ENCODE measurements at places on chromosomes 2 and 18. TPM values are rescaled to one million over a fixed set of nuclear protein-coding genes. Genes with fewer than 3 reads are reported as not detected.
A peak's percentile ranks its signal among the peaks of the same experiment; 100 is the strongest.

GRCh38 chr2:160974803-160975202 is 185.4 kb upstream of the TANK start:
- H3K36me3 ChIP-seq: no peaks in the 10 kb centered on the region
- H3K4me3 ChIP-seq: no peak overlapping the region
- DNase-seq: no peak

Gene GREB1
- total RNA-seq: 19.8 TPM

GRCh38 chr2:171210864-171211431 is 50.3 kb upstream of the TLK1 start:
- no peaks in the 10 kb centered on the region for H3K27me3 ChIP-seq
- H3K27ac ChIP-seq: no peak overlapping the region
- no peak for DNase-seq

- no peak overlapping the region for H3K4me3 ChIP-seq
- no peaks in the 10 kb centered on the region for H3K27me3 ChIP-seq
- H3K4me1 ChIP-seq: no peaks in the 10 kb centered on the region
Measured at GRCh38 chr2:146874260-146874658, 970.6 kb upstream of the ACVR2A start.

DNA sequence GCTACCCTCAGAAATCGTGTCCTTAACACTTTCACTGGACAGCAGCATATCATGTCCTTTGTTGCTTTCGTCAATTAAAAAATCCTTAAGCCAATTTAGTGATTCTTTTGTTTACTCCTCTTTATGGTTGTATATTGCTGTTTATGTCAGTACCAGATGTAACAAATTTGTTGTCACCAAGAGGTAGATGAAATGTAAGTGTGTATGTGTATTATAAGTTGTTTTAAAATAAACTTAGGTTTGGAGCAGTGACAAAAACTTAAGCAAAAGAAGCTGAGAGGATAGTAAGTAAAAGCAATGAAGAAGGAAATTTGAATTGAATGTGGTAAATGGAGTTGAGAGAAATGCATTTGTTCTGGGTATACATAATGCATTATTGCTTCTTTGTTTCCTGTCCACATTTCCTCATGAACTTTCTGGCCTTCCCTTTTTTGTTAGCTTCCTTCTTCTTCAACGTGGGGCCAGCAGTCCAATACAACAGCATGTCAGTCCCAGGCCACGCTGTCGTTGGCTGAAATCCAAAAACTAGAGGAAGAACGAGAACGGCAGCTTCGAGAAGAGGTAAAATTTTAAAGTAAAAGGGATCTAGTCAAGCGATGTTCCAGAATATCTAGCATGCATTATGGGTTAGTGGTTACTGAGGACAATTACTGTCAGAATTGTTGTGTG is 30.5 kb upstream of the SNORC start:
- peaks cover 23% of the 10 kb centered on the region for H3K4me1 ChIP-seq
- H3K27ac ChIP-seq: peak overlapping the region; percentile 5
- H3K36me3 ChIP-seq: peaks cover 16% of the 10 kb centered on the region
- H3K27me3 ChIP-seq: no peaks in the 10 kb centered on the region
- peak; percentile 74 for DNase-seq

DNA sequence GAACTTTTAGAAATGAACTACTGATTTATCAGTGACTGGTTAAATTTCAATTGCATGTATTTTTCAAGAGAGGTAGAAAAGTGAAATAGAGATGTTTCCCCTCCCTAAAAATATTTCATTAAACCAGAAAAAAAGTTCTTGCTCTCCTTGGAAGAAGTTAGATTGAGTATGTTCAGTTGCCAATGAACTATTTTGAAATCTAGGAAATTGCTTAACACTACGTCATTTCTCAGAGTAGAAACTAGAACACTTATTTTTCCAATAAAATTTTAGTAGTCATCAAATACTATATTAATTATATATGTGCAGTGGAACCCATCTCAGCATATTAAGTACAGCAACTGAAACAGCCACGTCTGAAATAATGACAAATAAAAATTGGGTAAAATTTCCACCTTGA is 51.8 kb upstream of the STAT1 start:
- no peak overlapping the region for H3K4me3 ChIP-seq
- H3K36me3 ChIP-seq: no peaks in the 10 kb centered on the region
- no peak overlapping the region for H3K27ac ChIP-seq
- DNase-seq: no peak
- H3K27me3 ChIP-seq: no peaks in the 10 kb centered on the region
- H3K4me1 ChIP-seq: no peaks in the 10 kb centered on the region

DNA sequence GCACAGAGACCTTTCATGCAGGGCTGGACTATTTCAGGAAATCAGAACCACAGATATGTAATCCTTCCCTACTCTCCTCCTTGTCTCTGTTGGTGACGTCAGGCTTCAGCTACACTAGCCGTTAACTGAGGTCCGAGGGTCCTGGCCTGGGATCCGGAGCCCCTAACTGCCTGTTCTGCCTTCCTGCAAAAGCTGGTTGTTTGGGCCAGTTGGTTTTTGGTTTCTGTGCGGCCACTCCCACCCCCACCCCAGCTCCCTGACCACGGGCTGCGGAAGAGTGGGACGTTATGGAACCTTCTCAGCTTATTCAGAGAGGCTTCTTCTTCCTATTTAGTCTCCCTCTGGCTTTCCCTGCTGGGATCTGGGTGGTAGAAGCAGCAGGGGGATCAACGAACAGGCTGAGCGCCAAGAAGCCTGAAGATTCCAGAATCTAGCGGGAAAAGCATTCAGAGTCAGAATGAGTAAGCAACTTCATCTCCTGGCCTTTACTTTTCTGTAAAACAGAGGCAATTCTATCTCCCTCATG is 49.3 kb upstream of the ROCK2 start:
- H3K27ac ChIP-seq: peak overlapping the region; percentile 25
- H3K27me3 ChIP-seq: no peaks in the 10 kb centered on the region
- H3K36me3 ChIP-seq: no peaks in the 10 kb centered on the region
- H3K4me3 ChIP-seq: no peak overlapping the region
- no peak for DNase-seq
- H3K4me1 ChIP-seq: peaks cover 28% of the 10 kb centered on the region

Gene TRIM54
- total RNA-seq: 0.26 TPM

GRCh38 chr2:21415234-21415633 is 291.5 kb downstream of the TDRD15 start:
- H3K27me3 ChIP-seq: no peaks in the 10 kb centered on the region
- DNase-seq: no peak
- H3K36me3 ChIP-seq: no peaks in the 10 kb centered on the region
- H3K27ac ChIP-seq: no peak overlapping the region

DNA sequence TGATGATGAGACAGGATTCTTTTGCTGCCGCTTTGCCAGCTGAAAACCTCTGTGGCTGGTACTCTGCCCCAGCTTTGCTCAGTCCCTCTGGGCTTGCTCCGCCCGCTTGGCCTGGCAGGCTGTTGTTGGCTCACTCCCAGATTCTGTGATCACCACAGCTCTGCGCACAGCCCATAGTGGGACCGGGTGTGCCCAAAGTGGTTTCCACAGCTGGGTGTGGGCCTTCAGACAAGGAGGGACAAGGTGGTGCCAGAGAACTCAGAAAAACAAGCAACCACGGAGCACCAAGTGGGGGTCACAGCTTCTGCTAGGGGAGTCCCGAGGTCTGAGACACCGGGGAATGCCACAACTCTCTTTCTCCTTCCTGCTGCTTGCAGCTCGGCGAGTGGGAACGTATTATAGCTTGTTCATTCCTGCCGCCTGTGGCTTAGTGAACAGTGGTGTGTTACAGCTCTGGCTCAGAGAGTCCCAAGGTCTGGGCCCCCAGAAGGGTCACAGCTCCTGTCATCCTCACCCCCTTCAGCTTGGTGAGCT is 9.2 kb upstream of the KYNU start:
- no peaks in the 10 kb centered on the region for H3K36me3 ChIP-seq
- no peak overlapping the region for H3K27ac ChIP-seq
- no peak overlapping the region for H3K4me3 ChIP-seq
- DNase-seq: no peak
- no peaks in the 10 kb centered on the region for H3K27me3 ChIP-seq
- peaks cover 5% of the 10 kb centered on the region for H3K4me1 ChIP-seq

DNA sequence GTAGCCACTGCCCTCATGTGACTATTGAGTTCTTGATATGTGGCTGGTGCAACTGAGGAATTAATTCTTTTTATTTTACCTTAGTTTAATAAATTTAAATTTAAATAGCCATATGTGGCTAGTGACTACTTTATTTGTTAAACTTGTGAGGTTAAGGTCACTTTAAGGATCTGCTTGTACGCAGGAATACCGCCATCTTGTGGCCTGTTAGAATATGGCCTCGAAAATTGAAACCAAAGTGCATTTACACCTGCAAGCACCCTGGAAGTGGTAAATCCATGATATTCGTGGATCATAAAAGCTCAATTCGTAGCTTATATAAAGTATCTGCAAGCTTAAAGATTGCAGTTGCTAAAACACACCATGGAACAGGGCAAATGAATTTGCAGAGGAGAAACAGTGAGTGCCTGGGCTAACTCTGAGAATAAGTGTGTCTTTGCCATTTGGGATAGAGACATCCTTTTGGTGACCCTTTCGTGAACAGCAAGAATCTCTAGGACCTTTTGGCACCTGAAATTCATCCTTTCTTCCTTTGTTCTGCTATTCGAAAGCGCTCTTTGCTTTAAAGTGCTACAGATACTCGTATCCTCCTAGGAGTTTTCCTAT is 59.9 kb upstream of the REG3A start:
- no peaks in the 10 kb centered on the region for H3K36me3 ChIP-seq
- no peak overlapping the region for H3K4me3 ChIP-seq
- peak; percentile 76 for DNase-seq
- H3K27ac ChIP-seq: no peak overlapping the region

- H3K27ac ChIP-seq: no peak overlapping the region
- no peaks in the 10 kb centered on the region for H3K36me3 ChIP-seq
- H3K4me1 ChIP-seq: no peaks in the 10 kb centered on the region
Measured at GRCh38 chr2:220396287-220396686, 768.9 kb downstream of the SLC4A3 start.

Gene REG1B
- 15,911 TPM for total RNA-seq

- no peaks in the 10 kb centered on the region for H3K36me3 ChIP-seq
- H3K4me1 ChIP-seq: no peaks in the 10 kb centered on the region
- no peak overlapping the region for H3K27ac ChIP-seq
- H3K27me3 ChIP-seq: no peaks in the 10 kb centered on the region
Measured at GRCh38 chr18:69217196-69218000, 183.3 kb upstream of the DOK6 start.

Gene INHBB
- total RNA-seq: 7.9 TPM

- H3K4me3 ChIP-seq: no peak overlapping the region
- no peak overlapping the region for H3K27ac ChIP-seq
- H3K4me1 ChIP-seq: no peaks in the 10 kb centered on the region
- no peaks in the 10 kb centered on the region for H3K27me3 ChIP-seq
Measured at GRCh38 chr2:213164263-213164662, 12.9 kb upstream of the IKZF2 start.

- H3K27ac ChIP-seq: no peak overlapping the region
- H3K27me3 ChIP-seq: no peaks in the 10 kb centered on the region
- H3K4me3 ChIP-seq: no peak overlapping the region
- no peaks in the 10 kb centered on the region for H3K4me1 ChIP-seq
- DNase-seq: no peak
Measured at GRCh38 chr2:33307659-33308270, 168.7 kb upstream of the RASGRP3 start.

DNA sequence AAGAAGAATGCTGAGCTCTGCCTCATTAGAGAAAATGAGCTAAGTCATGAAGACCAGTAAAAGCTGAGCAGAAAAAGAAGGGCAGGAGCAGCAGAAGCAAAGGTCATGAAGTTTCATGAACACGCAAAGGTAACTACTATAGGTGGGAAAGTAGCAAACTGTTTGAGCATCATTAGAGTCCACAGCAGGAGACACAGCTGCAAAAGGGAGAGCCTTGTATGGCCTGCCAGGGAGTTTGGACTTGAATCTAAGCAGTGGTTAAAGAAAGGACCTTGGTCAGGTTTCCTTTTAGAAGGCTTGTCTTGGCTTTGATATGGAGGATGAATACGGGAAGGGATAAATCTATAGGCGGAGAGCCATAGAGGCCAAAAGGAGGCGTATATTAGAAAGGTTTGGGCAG is 34.0 kb downstream of the DAPL1 start:
- no peaks in the 10 kb centered on the region for H3K27me3 ChIP-seq
- DNase-seq: no peak
- no peaks in the 10 kb centered on the region for H3K36me3 ChIP-seq
- peaks cover 20% of the 10 kb centered on the region for H3K4me1 ChIP-seq
- no peak overlapping the region for H3K4me3 ChIP-seq

Gene PLCL1
- 2.0 TPM for total RNA-seq

GRCh38 chr2:43154685-43155084 is 71.7 kb downstream of the ZFP36L2 start:
- H3K4me1 ChIP-seq: peaks cover 42% of the 10 kb centered on the region
- no peaks in the 10 kb centered on the region for H3K36me3 ChIP-seq
- H3K4me3 ChIP-seq: no peak overlapping the region
- H3K27me3 ChIP-seq: no peaks in the 10 kb centered on the region

DNA sequence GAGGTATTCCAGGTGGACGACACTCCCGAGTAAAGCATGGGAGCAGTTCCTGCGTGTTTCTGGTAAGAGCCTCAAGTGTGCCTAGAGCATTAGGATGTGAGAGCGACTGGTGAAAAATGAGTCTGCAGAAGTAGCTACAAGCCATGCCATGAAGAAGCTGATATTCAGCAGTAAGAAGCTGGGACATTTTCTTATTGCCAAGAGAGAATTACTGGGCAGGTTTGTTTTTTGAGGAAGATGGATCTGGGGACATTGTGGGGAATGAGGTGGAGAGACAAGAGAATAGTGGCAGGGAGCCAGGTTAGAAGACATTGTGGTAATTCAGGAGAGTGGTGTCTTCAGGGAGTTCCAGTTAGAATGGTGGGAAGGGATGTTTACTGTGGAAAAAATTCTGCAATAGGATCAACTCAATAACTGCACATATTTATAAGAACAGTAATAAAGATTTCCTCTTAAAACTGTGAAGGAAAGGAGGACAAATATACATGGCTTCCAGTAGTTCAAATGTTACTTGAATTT is 38.2 kb downstream of the CRIM1 start:
- no peak for DNase-seq
- peaks cover 6% of the 10 kb centered on the region for H3K4me1 ChIP-seq
- H3K27ac ChIP-seq: no peak overlapping the region
- H3K36me3 ChIP-seq: no peaks in the 10 kb centered on the region

DNA sequence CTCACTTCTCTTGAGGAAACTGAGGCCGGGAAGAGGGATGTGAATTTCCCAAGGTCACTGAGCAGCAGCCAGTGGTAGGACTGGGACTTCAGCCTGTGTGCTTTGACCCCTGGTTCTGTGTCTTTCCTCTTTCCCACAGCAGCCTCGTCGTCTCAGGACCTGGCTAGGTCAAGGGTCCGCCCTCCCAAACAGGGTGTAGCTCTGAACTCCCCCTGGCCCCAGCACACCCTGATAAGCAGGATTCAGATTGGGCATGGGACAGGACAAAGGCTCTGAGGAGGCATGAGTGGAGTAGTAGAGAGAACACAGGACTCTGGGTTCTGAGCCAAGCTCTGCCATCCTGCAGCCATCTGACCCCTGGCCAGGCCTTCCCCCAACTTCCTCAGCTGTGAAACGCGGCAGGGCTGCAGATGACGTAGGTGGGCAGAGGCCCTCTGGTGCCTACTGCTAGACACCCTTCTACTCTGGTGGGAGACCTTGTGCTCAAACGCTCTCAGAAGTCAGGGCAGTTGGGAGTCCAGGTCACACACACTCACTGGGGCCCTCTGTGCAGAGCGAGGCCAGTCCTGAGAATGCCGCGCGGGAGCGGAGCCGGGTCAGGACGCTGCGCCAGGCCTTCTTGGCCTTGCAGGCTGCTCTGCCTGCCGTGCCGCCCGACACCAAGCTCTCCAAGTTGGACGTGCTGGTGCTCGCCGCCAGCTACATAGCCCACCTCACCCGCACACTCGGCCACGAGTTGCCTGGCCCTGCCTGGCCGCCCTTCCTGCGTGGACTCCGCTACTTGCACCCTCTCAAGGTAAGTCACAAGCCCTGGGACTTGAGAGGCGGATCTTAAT is 984 bp downstream of the TCF23 start:
- no peak overlapping the region for H3K27ac ChIP-seq
- no peak for DNase-seq
- H3K4me1 ChIP-seq: no peaks in the 10 kb centered on the region
- H3K4me3 ChIP-seq: no peak overlapping the region
- no peaks in the 10 kb centered on the region for H3K27me3 ChIP-seq

Data from body of pancreas (tissue), 4 donors.